Epithelial cell of esophagus (primary cell): ENCODE measurements at places on chromosomes 11 and 22.

- peak; percentile 58 for DNase-seq
These were observed 41.6 kb downstream of the USP35 start for GRCh38 chr11:78230161-78230877.

DNA sequence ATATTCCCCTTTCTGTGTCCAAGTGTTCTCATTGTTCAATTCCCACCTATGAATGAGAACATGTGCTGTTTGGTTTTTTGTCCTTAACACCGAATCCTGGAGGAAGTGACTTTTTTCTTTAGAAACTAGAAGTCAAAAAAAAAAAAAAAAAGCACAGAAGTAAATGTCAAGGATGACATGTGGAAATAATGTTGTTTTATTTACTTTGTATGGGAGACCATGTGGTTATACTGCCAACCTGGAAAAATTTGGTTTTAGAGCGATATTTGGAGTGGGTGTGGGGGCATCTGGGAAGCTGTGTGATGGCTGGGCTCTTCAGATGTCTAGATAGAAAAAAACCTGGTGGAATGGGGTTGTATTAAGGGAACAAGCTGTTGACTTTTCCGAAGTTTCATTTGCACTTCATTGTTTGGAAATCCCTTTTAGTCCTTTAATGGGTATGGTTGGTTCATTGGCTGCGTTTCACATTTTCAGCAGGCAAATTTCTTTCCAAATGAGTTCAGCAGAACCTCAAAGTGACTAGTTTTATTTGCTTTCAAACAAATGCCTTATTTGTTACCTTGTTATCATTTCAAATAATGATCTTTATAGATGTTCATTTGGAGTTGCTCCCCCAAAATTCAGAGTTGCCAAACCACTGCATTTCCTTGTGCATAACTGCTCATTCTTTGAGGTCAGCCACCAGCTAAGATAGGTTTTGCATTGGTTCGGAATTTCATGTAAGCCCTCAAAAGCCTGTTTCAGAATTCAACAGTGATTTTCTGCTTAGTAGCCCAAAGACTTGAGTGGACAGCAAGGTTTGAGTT lies 508.2 kb downstream of the METTL15 start:
- DNase-seq: no peak

GRCh38 chr11:86741839-86742805 lies 58.2 kb upstream of the PRSS23 start:
- peak; percentile 89 for DNase-seq

- no peak for DNase-seq
These were observed 127.0 kb downstream of the COMMD9 start for GRCh38 chr11:36162006-36162882.

DNA sequence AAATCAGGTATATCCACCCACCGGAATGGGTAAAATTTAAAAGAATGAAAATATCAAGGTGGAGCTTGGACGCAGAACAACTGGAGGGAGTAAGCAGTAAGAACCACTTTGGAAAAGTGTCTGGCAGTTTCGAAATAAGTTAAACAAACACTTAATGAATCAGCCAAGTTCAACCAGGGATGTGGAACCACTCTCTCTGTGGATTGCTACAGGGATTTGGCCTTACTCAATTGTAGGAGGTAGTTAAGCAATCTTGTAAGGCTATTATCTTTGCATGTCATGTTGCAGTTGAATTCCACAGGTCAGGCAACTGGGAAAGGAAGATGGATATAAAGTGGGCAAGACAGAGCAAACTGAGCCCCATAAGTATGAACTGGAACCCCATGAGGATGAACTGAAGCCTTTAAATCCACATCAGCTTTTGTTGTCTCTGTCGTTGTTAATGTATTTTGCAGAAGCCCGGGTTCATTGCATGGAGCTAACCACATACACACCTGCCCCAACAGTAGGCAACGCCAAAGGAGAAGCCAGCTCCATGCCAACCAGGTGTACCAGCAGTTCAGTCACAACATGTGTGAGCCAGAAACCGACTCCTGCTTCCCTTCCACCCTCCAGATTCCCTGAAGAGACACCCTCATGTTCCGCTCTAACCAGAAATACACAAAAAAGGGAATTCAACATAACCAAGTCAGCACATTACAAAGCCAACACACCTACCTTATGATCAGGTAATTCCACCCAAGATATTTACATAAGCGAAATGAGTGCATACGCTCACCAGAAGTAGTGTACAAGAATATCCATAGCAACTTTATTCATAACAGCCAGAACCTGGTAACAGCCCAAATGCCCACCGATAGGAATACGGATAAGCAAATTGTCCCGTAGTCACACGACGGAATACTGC lies 8.0 kb upstream of the SLC43A3 start:
- DNase-seq: peak; percentile 96
